CD14-positive monocyte (primary cell): ENCODE measurements at places on chromosomes 2 and 18. TPM values are rescaled to one million over a fixed set of nuclear protein-coding genes. Genes with fewer than 3 reads are reported as not detected.

NTSR2 gene
- polyA plus RNA-seq, result not detected

ST6GAL2 gene
- polyA plus RNA-seq, result not detected in 2 replicates

CYP27A1 gene
- 214 TPM for polyA plus RNA-seq

FOXD4L1 gene
- 0.04 and 0.10 TPM in 2 replicates for polyA plus RNA-seq

STPG4 gene
- polyA plus RNA-seq, result not detected

COL4A4 gene
- not detected for polyA plus RNA-seq

TMEM163 gene
- polyA plus RNA-seq, result not detected

MTHFD2 gene
- polyA plus RNA-seq, result 39.4 TPM

FBLN7 gene
- 0.04 TPM in 1 of 2 replicates, not detected in the other for polyA plus RNA-seq

SCN3A gene
- not detected for polyA plus RNA-seq

RAD51AP2 gene
- polyA plus RNA-seq, result not detected

TXNL4A gene
- polyA plus RNA-seq, result 29.2 and 34.5 TPM in 2 replicates

C2orf78 gene
- not detected for polyA plus RNA-seq

ANO7 gene
- not detected for polyA plus RNA-seq

RPRM gene
- not detected for polyA plus RNA-seq

RUFY4 gene
- 0.65 TPM for polyA plus RNA-seq

PPP1R1C gene
- not detected in 2 replicates for polyA plus RNA-seq

SULT1C4 gene
- not detected for polyA plus RNA-seq

SFT2D3 gene
- not detected for polyA plus RNA-seq

MBD1 gene
- 81.5 and 88.6 TPM in 2 replicates for polyA plus RNA-seq

PDE1A gene
- not detected for polyA plus RNA-seq

COL6A3 gene
- polyA plus RNA-seq, result not detected in 2 replicates

LRRC30 gene
- not detected in 2 replicates for polyA plus RNA-seq

SPC25 gene
- polyA plus RNA-seq, result not detected

KCNK3 gene
- not detected for polyA plus RNA-seq

KLHL14 gene
- polyA plus RNA-seq, result 0.08 and 0.13 TPM in 2 replicates
